Thyroid gland (tissue), 4 donors: ENCODE measurements at places on chromosomes 11 and 22.

DNA sequence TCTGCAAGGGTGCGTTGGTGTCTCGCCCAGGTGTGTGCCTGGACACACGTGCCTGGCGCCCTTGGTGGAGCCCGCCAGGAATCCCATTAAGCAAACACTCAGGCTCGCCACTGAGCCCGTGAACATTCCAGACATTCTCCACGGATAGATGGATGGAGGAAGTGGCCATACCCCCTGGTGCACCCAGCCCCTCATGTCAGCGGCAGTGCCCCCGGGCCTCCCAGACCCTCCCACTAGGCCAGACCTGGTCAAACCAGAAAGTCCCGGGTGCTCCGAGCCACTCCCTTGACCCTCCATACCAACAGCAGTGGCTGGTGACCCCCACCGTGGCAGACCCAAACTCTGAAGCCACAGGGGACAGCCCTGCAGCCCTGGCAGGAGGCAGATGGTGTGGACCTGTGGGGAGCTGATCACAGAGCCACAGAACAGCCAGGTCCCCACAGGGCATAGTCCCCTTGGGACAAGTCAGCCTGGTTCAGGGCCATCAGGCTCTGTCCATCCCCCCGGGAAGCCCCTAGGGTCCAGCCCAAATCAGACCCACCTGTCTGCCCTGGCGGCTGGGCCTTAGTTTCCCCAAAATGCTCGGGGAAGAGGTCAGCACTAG, 1.9 kb downstream of the EPS8L2 start:
- H3K4me1 ChIP-seq: peaks cover 70% of the 10 kb centered on the region
- H3K36me3 ChIP-seq: no peaks in the 10 kb centered on the region
- no peak overlapping the region for H3K4me3 ChIP-seq
- peak overlapping the region; percentile 99 for H3K27ac ChIP-seq
- H3K27me3 ChIP-seq: no peaks in the 10 kb centered on the region
- peak; percentile 94 for DNase-seq

- H3K4me1 ChIP-seq: no peaks in the 10 kb centered on the region
- H3K4me3 ChIP-seq: no peak overlapping the region
- DNase-seq: no peak
- H3K27ac ChIP-seq: no peak overlapping the region
Measured at GRCh38 chr22:22816766-22817410, 70.7 kb upstream of the IGLL5 start.

DNA sequence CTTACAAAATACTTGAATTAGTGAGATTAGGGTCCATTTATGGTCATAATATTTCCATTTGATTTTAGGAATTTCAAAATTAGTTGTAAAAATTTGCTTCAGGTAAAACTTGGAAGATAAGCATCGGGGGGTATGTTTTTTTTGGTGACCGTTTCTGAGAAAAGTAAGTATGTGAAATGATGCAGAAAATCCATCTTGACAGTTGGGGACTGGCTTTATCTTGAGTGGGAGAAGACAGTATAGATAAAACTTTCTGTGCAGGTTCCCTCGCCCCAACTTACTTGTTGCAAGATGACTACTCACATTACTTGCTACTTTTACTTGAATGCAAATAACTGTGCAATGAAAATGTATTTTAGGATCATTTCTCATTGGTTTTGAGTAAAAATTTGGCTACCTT, 49.5 kb downstream of the DNAJC24 start:
- no peaks in the 10 kb centered on the region for H3K27me3 ChIP-seq
- H3K4me1 ChIP-seq: no peaks in the 10 kb centered on the region
- no peak for DNase-seq
- H3K36me3 ChIP-seq: no peaks in the 10 kb centered on the region

DNA sequence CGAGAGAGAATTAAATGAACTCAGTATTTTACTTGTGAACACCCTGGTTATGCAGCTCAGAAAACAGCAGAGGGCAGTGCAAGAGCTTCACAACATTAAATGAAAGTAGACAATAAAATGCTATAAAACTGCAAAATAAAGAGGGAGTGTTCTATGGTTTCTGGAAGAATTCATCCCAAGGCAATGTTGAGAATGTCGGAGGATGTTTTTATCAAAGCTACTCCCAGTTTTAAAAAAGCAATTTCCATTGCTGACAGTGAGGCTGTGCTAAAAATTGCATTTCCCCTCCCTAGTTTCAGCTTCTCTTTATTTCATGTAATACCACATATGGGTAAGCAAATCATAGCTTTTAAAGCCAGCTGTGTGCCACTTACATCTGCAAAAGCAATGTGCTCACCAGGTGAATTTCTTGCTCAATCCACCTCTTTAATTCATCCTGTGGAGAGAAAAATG, 296.8 kb downstream of the RAB38 start:
- H3K27me3 ChIP-seq: no peaks in the 10 kb centered on the region
- no peaks in the 10 kb centered on the region for H3K36me3 ChIP-seq
- DNase-seq: peak; percentile 1
- H3K4me3 ChIP-seq: no peak overlapping the region
- H3K27ac ChIP-seq: no peak overlapping the region
- no peaks in the 10 kb centered on the region for H3K4me1 ChIP-seq

GRCh38 chr22:20641198-20641892, 132.6 kb upstream of the SERPIND1 start:
- no peak for DNase-seq
- no peaks in the 10 kb centered on the region for H3K27me3 ChIP-seq
- H3K4me3 ChIP-seq: no peak overlapping the region
- no peaks in the 10 kb centered on the region for H3K4me1 ChIP-seq

DNA sequence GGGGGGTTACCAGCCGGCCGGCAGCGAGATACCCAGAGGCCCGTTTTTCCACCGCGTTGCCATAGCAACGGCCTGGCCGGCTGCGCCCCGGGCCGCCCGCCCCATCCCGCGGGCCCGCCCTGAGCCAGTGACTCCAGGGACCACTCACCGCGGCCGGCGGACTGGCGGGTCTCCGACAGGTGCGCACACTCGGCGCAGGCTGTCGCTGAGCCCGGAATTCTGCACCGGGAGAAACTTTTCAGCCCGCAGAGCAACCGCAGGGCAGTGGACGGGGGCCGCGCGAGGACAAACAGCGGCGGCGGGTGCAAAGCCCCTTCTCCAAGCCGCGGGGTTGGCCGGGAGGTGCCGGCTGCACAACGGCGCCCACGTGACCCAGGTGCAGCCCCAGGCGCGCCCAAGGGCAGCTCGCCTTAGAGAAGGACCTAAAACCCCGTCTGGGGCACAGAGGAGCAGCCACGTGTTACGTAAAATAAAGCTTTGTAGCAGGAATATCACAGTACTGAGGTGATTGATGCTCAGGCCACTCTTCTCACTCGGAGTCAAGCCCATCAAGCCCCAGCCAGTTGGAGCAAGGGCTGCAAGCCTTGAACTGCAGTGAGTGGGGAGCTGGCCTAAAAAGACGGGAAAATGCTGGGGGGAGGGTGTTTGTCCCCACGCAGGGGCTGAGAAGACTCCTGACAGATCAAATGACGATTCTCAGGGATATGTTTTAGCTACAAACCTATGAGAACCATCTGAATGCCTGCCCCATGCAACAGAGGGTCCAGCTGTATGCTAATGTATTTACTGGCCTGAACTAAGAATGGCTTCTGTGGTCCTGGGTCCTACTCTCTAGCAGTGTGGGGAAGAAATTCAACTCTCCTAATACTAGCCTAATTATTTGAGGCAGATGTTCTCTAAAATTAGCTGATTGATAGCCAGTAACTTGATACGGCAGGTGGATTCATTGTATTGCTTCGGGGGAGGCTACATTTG, at the start of gene STK33:
TSS of gene STK33 (minus strand) at position 294 of the 975 bp plus-strand sequence. CDS start 119,323 bp downstream, outside the sequence.
- H3K27ac ChIP-seq: no peak within 1 kb of the TSS
- H3K36me3 ChIP-seq: no peaks in the 10 kb centered on the region
- peak within 1 kb of the TSS; percentile 31 for H3K4me3 ChIP-seq
- peak; percentile 80 for DNase-seq
